ENCODE measurements at places on chromosomes 6 and 20. TPM values are rescaled to one million over a fixed set of nuclear protein-coding genes. Genes with fewer than 3 reads are reported as not detected.

Gene SMIM8
- total RNA-seq: 4.6 TPM

Gene SNAP25
- 2.7 TPM for total RNA-seq

Gene IRF4
- total RNA-seq: 1.2 TPM

Gene GGTLC1
- total RNA-seq: not detected

Gene CD109
- total RNA-seq: 2.0 TPM

Gene PAK5
- total RNA-seq: not detected

Gene PHACTR3
- total RNA-seq: 0.14 TPM

Gene GRIK2
- total RNA-seq: 0.17 TPM

Gene TSPO2
- 64.9 TPM for total RNA-seq

Gene HEY2
- 1.0 TPM for total RNA-seq

Gene SSTR4
- not detected for total RNA-seq

Gene CRISP3
- total RNA-seq: 0.08 TPM

Gene FABP7
- not detected for total RNA-seq

Gene C6orf163
- 0.79 TPM for total RNA-seq

Gene GNAS-AS1
- 0.08 TPM for total RNA-seq

DNA sequence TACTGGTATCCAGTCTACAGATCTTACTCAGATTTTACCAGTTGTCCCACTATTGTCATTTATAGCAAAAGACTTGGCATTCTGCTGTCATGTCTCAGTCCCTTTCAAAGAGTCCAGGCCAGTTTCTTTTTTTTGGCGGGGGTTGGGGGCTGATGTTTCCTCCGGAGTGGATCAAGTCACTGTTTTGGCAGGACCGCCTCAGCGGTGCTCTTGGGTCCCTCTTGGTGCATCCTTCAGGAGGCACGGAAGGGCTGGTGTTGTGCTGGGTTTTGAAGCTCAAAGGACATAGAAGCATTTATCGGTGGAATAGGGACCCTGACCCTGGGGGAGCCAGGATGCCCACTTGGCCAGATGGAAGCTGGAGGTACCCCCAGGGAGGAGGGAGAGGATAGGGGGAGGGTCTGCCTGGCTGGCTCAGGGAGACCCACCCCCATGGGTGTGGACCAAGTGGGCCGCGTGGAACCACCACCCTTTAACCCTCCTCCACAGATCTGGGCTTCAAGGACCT is 10.8 kb downstream of the RBCK1 start:
- no peak for DNase-seq

DNA sequence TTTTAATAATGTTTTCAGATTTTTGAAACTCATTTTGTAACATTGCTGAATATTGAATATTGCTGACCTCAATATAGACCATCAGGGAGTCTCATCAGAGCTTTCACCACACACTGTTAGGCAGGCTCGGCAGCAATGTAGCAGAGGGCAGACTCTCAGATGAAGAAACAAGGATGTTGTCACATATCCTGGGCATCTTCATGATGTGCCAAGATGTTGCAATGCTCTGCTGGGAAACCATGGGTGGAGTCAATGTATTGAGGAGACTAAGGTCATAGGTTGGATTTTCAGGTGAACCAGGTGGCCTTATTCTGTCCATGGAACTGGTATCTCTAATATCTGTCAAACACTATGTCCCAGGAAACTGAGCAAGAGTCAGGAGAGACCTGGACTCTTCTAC is 27.3 kb downstream of the NR2E1 start:
- DNase-seq: no peak

GRCh38 chr20:46568570-46569129 is 18.2 kb upstream of the OCSTAMP start:
- DNase-seq: peak; percentile 82

DNA sequence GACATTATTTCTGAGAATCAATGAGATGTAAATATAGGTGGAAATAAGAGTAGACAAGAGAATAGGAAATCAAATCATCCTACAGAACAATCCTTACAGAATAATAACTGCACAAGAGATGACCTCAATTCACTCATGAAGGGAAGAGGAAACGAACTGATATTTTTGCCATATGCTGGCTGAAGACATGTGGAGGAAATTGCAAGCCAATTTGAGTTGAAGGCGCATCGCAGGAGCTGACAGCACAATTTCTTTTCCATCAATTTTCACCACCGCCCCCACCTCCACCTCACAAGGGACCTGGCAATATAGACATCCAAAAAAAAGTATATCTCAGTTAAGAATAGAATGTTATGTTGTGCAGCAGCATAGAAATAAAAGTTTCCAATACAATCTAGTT is 20.3 kb downstream of the CITED2 start:
- DNase-seq: no peak

GRCh38 chr6:11766589-11767450 is 11.8 kb downstream of the ADTRP start:
- DNase-seq: no peak

- no peak for DNase-seq
These were observed 37.4 kb downstream of the HIVEP2 start for GRCh38 chr6:142907544-142907943.

DNA sequence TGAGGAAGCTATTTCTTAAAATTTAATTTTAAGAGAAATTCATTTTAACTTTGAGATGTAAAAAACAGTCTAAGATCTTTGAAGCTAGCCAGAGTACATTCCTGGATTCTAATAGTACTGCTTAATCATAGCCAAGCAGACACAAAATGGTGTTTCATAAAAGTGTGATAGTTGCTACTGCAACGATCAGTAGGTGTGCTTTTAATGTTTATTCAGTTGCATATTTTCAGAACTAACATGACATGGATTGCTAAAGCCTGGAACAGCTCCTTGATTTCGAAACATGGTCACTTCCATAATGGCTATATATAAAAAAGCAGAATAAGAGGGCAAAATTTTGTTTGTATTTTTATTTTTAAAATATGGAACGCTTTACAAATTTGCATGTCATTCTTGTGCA is 35.5 kb downstream of the SESN1 start:
- no peak for DNase-seq

DNA sequence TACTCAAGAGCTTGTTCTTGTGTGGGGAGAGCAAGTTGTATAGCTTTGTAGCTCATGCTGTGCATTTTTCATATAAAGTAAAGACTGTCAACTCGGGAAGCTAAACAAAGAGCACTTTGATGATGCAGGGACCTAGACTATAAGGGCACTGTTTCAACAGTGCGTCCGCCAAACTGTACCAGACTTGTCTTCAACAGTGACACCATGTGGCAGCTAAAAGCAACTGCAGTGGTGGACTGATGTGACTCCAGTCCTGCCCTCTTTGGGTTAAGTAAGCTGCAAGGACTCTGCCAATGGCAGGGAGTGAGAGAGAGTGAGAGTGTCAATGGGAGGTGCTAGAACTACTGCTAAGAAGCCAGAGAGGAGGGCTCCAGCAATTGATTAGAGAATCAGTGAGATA is 48.1 kb upstream of the MC3R start:
- DNase-seq: no peak

- no peak for DNase-seq
These were observed 1.1 kb upstream of the SLC4A11 start for GRCh38 chr20:3239867-3240775.

DNA sequence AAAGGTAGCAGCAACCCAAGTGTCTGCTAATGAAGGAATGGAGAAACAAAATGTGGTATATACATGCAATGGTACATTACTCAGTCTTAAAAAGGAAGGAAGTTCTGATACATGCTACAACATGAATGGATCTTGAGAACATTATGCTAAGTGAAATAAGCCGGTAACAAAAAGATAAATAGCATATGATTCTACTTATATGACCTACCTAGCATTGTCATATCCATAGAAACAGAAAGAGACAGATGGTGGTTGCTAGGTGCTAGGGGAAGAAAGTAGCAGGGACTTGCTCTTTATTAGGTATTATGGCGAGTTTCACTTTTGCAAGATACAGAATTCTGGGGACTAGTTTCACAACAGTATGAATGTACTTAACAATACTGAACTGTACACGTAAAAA is 46.6 kb downstream of the UBR2 start:
- no peak for DNase-seq

GRCh38 chr6:89353702-89354392 is 1.3 kb upstream of the UBE2J1 start:
- DNase-seq: no peak

DNA sequence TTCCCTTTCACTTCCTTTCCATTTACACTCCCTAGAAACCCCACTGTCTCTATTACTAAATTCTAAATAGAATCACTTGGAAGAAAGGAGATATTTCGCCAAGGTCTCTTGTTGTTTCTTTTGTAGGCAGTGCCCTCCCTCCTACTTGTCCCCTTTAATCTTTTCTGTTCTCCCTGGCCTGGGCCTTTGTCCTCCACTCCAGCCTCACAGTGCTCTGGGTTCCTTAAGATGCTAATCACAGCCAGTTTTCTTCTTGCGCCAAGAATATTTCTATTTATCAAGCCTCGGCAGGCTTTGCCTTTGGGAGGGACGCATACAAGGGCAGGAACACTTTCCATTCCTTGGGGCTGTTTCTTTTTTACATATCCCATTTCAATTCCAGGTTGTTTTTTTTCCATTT is 520.6 kb upstream of the CHD6 start:
- DNase-seq: no peak

DNA sequence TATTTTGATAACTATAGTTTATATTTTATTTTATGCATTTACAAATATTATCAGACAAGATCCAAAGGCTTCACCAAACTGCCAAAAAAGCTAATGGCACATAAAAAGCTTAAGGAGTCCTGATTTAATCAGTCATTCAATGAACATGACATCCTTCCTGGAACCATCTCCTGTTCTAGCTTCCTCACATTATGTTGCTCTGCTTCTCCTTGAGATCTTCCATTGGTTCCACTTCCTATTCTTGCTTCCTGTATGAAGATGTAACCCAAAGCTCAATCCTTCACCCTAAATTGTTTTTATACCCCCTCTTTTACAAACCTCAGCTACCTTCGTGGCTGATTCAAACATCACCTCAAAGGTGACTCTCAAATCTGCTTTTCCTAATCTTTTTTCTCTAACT is 4.5 kb upstream of the BRD2 start:
- DNase-seq: no peak

DNA sequence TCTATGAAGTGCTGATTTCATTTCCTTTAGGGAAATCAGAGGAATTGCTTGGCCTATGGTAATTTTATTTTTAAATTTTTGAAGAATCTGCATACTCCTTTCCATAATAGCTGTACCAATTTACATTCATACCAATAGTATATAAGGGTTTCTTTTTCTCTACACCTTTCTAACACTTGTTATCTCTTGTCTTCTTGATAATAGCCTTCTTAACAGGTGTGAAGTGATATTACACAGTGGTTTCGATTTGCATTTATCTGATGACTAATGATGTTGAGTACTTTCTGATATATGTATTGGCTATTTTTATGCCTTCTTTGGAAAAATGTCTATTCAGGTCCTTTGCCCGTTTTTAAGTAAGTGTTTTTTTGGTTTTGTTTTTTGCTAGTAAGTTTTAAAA is 40.8 kb downstream of the SMAP1 start:
- no peak for DNase-seq

DNA sequence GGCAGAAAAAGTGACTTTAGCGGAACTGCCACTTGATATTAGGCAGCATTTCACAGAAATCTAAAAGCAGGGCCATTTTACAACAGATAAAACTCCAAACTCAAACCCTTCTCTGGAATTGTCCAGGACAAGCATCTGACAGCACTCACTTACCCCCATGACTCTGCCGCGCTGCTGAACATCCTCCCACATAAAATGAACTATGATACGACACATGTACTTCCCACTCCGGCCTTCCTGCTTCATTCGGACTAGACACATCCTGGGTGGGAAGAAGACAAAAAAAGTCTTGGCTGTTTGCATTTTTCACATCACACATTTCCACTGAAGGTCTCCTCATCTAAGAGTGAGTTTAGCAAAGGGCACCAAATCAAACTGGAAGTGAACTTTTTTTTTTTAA is 54.8 kb upstream of the FAM83C start:
- no peak for DNase-seq

DNA sequence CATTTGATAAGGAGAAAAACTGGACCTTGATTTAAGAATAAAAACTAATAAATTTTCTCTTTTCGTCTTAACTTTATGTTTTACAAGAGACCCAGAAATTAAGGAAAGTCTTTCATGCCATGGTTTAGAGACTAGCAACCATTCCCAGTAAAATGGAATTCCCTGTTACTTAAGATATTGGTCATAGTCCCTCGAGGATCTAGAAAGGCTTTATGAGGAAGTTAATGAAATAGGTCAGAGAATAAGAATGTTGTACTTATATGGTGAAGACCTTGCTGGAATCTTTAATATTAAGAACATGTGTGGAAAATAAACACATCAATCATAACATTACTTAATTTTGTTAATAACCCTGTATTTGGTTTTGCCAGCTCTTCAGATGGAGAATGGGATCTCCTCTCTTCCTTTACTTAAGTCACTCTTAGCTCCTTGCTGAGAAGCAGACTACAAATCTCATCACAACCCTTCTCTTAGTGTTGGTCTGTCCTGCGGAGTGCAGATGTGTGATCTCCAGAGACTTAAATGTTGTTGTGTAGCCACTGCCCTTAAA is 382.9 kb downstream of the QKI start:
- no peak for DNase-seq

- no peak for DNase-seq
These were observed 310.4 kb upstream of the SUPT3H start for GRCh38 chr6:45688180-45688579.

DNA sequence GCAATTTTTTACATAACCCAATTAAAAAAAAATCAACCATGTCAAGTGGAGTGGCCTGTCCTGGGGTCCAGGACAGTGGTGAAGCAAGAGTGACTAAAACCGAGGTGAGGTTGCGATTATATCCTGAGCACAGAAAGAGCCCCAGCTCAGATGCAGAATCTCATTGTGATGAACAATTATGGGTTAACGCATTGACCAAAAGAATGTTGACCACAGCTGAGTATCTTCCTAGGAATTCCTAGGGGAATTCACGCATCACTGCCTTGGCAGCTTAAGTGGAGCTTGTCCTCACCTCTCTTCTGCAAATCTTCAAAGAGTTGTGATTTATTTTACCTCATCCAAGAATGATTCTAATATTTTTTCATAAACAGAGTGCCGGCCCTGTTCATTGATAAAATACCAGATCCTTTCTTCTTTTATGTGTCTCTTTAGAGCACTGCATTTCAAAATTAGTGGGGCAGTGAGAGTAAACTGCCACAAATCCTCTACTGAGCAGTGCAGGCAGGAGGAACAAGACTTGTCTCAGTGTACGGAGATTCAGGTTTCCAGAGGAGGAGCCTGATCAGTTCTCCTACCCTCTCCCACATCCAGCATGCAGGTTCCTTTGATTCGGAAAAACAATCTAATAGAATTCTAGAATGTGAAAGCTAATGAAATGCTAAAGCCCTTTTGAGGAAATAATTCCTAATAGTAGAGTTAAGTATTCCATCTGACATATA is 60.1 kb upstream of the ZNF184 start:
- no peak for DNase-seq

Data from liver (tissue), 10 donors.